Frontal cortex (tissue), 4 donors: ENCODE measurements at places on chromosomes 3 and 15. TPM values are rescaled to one million over a fixed set of nuclear protein-coding genes. Genes with fewer than 3 reads are reported as not detected.

Gene IMPG2
- total RNA-seq, result 3.3 TPM

Gene PTX3
- total RNA-seq, result 16.7 TPM

Gene COL6A6
- 0.41 TPM for total RNA-seq

Gene SOX2
- total RNA-seq, result 70.1 TPM

Gene POPDC2
- total RNA-seq, result 0.82 TPM

Gene SLC22A13
- under 0.01 TPM for total RNA-seq

Gene VGLL3
- 1.2 TPM for total RNA-seq

Gene PTPRG
- total RNA-seq, result 52.6 TPM

Gene ESYT3
- total RNA-seq, result 0.41 TPM

Gene DMXL2
- total RNA-seq, result 147 TPM

Gene IQGAP1
- 44.8 TPM for total RNA-seq

Gene LYZL4
- total RNA-seq, result not detected
